ENCODE measurements at places on chromosomes 16 and 17.

DNA sequence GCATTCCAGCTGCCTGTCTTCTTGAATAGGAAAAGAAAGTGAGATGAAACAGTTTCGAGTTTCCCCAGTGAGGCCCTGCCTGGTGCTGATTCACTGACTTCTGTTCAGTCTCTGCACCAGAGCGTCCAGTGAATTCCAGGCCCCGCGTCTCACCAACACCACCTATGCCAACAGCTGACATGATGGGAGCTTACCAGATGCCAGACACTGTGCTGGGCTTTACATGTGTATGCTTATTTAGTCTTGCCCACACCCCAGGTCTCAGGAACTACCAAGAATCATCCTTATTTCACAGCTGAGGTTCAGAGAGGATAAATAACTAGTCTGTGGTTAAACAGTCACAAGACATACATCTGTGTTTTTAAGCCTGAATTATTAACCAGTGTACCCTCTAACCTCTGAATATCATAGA is 29.1 kb upstream of the IRX6 start:
- no peak for DNase-seq

GRCh38 chr16:21628772-21629171 is 23.6 kb downstream of the IGSF6 start:
- DNase-seq = no peak

DNA sequence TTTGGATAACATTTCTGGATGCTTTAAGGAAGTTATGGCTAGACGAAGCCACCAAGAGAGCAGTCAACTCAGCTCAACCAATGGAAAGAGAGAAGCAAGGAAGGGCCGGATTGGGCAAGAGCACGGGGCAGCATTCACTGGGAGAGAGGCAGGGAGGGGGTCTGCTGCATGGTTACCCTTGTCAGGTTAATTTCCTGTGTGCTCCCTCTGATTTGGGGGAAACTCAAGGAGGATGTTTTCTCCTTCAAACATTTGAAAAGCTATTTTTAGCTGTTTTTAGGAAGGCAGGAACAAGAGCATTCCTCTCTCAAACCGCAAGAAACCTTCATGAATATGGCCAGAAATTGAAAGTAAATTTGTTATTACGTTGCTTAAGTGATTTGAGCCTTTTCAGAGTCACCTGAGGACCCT is 118.5 kb upstream of the ZFHX3 start:
- DNase-seq = no peak

GRCh38 chr17:31527606-31528005 is 136.1 kb downstream of the RAB11FIP4 start:
- no peak for DNase-seq

DNA sequence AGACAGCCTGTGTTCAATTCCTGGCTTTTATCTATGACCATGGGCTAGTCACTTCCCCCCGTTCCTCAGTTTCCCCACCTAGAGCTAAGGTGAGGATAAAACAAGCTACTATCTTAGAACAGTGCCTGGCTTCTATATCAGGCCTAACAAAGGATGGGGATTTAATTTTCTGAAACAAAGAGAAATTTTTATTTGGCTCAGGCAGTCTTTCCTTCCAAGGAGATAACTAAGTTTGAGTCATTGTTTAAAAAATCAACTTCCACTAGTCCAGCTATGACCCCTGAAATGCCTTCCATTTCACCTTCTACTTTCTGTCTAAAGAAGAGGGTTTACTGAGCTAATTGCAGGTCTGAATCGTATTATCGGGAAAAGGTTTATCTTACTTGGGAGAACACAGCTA is 99.0 kb downstream of the CMIP start:
- DNase-seq = no peak

- DNase-seq = no peak
Measured at GRCh38 chr16:85512808-85513115, 100.4 kb upstream of the GSE1 start.

GRCh38 chr16:25012525-25012991 is 2.6 kb downstream of the ARHGAP17 start:
- peak; percentile 75 for DNase-seq

- DNase-seq = no peak
Measured at GRCh38 chr16:27723711-27724481, 174.0 kb downstream of the KATNIP start.

- no peak for DNase-seq
Measured at GRCh38 chr17:60107526-60108257, 29.0 kb upstream of the HEATR6 start.

DNA sequence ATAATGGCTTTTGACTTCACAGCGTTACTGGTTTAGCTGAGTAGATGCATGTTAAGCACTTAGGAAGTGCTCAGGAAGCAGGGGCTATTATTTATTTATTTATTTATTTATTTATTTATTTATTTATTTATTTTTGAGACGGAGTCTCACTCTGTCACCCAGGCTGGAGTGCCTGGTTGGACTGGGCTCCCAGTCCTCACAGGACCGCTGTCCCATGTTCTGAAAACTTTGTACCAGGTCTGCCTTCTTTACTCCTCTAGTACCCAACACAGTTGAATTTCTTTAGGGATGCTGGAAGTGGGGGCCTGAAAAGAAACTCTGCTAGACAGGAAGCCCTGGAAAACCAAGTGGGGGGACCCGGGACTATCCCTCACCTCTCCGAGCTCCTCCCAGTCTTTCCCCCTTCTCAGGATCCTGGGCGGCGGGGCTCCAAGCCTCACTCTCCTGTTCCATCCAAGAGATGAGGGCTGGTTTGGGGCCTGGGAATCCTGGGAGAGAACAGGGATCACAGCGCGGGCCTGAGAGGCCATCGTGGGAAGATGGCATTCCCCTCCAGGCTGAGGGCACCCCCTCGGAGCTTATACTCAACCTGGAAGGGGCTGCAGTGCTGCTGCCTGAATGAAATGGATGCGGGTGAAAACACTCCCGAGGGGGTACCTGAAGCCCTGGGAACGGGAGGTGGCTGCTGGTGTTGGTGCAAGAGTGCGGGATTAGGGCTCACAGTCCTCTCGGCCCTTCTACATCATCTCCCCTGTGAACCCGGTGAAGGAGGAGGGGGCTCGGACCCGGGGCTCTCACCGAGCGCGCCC is 674 bp downstream of the ZNF688 start:
- DNase-seq = no peak

DNA sequence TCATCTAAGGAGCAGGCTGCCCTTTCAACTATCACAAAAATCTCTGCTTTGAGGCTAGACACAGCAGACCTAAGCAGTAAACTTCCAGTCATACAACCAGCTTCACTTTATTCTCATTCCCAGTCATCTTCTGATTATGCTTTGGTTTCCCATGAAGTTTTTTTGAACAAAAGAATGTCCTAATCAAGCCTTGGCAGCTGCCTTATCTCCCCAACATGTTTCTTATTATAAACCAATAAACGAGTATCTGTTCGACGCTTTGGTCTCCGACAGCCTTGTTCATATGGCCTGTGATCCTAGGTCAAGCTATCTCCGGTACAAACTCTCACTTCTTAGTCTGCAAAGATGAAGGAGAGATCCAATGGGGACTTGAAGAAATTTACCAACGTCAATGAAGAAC is 47.4 kb upstream of the CDYL2 start:
- no peak for DNase-seq

DNA sequence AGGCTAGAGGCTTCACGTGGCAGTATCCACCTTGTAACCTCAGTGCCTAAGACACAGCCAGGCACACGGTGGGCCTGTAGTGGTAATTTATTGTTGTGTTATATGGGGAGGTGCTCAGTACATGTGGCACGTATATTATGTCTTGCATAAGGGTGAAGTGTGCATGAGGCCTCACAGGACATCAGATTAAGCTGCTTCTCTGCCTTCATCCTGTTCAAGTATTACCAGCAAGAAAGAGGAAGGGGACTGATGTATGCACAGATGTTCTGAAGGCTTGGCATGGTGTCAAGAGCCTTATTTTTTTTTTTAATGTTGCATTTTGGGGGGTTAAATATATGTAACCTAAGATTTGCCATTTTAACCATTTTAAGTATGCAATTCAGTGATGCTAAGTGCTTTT is 71.6 kb downstream of the ABCC1 start:
- DNase-seq = no peak

GRCh38 chr17:42704490-42704836 is 22.1 kb downstream of the CNTNAP1 start:
- no peak for DNase-seq

GRCh38 chr17:21090902-21091618 is 35.7 kb upstream of the DHRS7B start:
- DNase-seq = no peak

DNA sequence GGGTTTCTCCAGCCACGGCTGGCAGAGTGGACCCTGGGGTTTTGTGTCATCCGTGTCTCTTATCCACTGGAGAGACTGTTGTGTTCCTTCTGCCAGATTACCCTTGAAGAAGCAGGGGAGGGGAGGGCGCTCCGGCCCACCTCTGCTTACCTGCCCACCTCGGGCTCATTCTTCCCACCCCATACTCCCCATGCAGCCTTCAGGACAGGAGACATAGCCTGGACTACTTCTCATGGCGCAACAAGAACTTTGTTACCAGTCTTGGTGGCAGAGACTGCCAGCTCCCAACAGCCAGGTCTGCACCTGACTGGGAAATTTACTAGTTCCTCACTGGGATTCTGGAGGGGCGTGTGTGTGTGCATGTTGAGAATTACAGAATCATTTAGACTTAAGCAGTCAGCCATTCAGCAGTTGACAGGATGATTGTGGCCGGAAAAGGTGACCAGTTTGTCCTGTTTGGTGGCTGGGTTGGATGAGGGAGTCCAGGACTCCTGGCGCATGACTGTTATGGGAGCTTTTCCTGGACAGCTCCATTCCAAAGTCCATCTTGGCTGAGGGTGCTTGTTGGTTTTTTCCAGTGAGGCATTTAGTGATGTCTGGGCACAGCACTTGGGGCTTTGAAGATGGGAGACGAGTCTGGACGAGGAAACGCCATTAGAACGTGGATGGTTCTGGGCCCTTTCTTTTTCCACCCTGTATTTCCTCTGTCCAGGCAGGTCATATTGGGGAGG is 8.7 kb downstream of the GSE1 start:
- no peak for DNase-seq
